IPS DF 19.7 (cell line): ENCODE measurements at places on chromosomes 12 and 14.

DNA sequence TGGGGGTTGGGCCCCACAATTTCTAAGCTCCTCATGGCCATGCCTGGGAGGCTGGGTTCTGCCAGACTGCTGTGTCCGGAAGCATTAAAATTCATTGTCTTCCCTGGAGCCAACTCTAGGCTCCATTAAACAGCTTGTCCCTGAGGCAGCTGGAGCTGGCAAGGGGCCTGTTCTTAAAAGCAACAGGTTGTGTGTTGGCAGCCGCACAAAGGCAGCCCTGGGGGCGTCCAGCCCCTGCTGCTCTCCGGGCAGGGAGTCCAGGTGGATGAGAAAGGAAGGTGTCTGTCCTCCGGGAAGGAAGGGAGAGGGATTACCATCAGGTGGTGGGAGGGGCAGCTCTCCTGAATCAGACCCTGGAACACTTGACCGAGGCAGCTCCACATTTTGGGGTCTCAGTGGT, 98.9 kb downstream of the CHST11 start:
- DNase-seq = no peak

DNA sequence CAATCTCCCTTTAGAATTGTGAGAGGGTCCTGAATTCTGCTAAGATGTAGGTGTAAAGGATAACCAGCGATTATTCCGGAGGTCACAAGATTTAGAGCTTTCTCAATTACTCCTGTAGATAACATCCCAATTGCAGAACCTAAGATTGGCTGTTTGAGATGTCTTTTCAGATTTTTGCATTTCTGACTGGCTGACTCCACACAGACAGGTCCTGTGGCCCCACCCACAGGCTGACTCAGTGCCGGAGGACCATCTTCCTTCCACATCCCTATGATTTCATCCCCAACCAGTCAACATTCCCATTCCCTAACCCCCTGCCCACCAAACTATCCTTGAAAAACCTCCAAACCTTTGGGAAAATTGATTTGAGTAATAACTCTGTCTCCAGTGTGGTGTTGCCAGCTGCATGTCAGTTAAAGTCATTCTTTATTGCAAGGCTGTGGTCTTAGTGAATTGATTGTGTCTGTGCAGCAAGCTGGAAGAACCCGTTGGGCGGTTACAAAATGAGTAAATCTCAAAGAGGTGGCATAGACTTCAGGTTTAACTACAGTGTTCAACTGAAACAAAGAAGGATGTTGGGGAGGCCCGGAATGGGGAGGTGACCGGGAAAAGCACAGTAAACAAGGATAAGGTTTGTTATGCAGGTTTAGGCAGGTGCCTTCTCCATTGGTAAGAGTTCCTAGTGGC, 10.6 kb downstream of the FNTB start:
- no peak for DNase-seq

GRCh38 chr12:93563807-93564538, 8.5 kb upstream of the SOCS2 start:
- DNase-seq = no peak

DNA sequence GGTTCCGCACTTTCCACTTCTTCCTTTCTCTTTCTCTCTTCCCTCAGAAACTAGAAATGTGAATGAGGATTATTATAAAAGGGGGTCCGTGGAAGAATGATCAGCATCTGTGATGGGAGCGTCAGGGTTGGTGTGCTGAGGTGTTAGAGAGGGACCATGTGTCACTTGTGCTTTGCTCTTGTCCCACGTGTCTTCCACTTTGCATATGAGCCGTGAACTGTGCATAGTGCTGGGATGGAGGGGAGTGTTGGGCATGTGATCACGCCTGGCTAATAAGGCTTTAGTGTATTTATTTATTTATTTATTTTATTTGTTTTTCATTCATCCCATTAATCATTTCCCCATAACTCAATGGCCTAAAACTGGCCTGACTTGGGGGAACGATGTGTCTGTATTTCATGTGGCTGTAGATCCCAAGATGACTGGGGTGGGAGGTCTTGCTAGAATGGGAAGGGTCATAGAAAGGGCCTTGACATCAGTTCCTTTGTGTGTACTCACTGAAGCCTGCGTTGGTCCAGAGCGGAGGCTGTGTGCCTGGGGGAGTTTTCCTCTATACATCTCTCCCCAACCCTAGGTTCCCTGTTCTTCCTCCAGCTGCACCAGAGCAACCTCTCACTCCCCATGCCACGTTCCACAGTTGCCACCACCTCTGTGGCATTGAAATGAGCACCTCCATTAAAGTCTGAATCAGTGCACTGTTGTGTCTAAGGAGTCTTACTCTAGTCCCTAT, 4.6 kb upstream of the ATN1 start:
- DNase-seq = no peak

- DNase-seq = no peak
Measured at GRCh38 chr14:61469781-61470180, 148.4 kb downstream of the PRKCH start.

- DNase-seq = no peak
Measured at GRCh38 chr12:132700212-132700822, 10.3 kb upstream of the PGAM5 start.

DNA sequence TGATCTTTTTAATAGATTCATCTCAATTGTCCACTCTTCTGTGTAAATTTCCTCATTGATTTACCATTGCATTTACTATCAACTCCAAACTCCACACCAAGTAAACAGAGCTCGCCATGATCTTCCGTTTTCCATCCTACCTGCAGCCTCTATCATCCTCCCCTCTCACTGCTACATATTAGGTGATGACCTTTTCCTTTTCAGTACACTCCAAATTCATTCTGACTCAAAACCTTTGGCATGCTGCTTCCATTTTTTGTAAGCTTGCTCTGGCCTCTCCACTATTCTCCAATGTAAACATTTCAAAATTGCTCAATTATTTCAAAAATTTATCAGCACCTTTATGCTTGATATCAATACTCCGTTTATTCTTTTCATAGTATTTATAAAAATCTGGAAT, 40.2 kb upstream of the PZP start:
- DNase-seq = no peak

DNA sequence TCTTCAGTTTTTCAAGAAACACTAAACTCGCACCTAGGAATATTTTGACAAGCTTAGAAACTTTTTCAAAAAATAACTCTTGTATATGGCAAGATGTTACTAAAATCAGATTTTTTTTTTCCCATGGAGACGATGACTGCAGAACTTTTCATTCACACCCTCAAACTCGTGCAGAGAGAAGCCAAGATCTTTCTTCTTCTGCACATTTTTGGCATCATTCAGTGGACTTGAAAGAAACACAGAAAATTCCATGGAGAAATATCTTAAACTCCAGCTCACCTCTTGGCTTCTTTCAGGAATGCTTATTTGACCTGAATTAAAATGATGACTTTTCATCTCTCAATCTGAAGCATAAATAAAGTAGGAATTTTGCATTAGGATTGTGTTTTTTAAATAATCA, 919.4 kb downstream of the NRXN3 start:
- DNase-seq = no peak

DNA sequence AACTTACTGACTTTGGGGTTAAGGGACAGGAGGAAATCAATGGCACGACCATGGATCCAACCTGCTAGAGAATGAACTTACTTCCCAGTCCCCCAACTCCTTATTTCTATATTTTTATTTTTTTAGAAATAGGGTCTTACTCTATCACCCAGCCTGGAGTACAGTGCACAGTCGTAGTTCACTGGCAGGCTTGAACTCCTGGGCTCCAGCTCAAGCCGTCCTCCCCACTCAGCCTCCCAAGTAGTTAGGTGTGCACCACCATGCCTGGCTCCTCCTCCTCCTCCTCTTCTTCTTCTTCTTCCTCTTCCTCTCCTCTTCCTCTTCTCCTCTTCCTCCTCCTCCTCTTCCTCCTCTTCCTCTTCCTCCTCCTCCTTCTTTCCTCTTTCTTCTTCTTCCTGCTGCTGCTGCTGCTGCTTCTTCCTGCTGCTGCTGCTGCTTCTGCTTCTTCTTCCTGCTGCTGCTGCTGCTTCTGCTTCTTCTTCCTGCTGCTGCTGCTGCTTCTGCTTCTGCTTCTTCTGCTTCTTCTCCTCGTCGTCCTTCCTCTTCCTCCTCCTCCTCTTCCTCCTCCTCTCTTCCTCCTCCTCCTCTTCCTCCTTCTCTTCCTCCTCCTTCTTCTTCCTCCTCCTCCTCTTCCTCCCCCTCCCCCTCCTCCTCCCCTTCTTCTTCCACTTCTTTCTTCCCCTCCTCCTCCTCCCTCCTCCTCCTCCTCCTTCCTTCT, 390.1 kb upstream of the RGS6 start:
- DNase-seq = no peak

DNA sequence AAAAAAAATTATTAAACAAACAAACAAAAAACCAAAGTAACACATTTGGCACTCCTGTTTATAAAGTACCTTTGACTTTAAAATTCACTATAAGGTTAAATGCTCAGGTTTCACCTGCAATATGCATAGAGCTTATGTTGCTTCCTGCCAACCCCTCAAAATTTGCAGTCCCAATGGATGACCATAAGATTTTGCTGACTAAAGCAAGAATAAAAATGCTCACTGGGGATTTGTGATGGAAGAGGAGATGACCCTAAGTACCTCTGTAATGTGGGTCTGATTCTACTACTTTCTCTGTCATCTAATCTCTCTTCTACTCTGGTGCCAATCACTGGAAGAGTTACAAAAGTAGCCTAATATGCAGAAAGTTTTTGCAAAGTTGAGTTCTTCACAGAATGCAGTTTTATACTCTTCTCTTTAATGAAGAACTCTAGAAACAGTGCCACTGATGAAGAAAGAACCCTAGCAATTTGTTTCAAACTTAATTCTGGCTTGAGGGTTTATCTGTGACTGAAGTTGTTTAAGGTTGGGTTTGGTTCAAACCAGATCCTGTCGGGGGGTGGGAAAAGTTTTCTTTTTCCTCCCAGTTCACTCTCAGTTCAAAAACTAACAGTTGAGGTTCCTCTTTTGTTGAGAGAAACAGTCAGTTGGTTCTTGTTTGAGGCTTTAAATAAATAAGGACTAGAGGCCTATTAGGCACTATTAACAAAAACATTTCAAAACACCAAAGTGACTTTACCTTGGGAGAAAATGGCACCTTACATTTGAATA, 10.9 kb downstream of the WASHC3 start:
- DNase-seq = no peak

DNA sequence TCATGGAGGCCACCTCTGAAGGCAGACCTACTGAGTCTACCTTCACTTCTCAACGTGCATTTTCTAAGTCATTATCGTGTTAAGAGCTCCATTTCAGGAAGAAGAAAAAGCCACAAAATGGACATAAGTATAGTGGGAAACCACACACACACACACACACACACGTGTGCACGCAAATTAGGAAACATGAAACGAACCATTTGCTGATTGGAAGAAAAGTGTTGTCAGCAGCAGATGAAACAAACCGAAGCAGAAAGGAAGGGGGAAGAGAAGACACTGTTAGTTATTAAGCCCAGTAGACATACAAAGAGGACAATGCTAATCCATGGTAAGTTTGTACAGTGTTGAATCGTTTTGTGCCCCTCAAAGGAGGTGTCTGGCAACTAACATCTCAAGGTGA, 9.9 kb upstream of the VPS33A start:
- DNase-seq = no peak

GRCh38 chr12:59861635-59862034, 265.8 kb downstream of the SLC16A7 start:
- DNase-seq = no peak

DNA sequence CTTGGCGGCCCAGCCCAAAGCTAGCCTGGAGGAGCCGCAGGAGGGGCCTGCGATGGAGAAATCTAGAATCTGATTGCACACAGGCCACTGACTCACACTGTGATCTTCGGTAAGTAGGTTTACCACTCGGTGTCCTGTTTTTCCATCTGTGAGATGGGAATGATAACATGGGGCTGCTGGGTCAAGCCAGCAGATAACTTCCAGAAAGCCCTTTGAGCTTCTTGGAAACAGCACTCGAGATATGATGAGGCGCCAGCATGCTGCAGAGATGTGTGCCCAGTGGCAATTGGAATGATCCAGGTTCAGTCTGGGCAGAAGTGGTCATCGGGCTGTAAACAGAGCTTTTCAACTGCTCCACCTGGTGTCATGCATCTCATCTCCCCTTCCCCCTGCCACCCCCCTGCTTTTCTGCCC, 771.3 kb upstream of the TBX3 start:
- no peak for DNase-seq

DNA sequence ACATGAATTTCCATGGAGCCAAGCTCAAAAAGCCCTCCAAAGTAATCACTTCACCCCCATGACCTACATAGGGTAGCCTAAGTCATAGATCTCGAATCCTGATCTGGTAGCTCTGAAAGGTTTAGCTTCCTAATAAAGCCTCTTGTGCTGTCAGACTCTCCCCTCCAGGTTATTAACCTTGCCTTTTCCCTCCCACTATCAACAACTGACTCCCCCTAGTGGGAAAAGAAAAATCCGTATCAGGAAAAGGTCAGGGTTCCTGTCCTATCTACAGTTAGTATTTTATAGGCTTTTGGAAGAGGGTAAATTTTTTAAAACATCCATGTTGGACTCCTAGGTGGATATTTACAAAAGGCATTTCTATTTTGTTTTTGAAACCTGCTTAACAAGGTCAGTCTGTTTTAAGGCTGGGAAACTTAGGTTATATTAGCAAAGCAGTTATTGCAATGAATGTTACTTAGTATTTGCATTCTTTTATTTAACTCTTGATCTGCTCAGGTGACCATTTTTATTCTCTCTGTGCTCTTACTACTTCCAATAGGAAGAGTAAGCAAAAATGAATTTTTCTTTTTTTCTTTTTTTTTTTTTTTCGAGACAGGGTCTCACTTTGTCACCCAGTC, 8.0 kb downstream of the YY1 start:
- no peak for DNase-seq

GRCh38 chr14:103122585-103122946, 695 bp upstream of the TNFAIP2 start:
- no peak for DNase-seq

GRCh38 chr12:131923260-131923659, 5.8 kb upstream of the PUS1 start:
- DNase-seq = no peak

DNA sequence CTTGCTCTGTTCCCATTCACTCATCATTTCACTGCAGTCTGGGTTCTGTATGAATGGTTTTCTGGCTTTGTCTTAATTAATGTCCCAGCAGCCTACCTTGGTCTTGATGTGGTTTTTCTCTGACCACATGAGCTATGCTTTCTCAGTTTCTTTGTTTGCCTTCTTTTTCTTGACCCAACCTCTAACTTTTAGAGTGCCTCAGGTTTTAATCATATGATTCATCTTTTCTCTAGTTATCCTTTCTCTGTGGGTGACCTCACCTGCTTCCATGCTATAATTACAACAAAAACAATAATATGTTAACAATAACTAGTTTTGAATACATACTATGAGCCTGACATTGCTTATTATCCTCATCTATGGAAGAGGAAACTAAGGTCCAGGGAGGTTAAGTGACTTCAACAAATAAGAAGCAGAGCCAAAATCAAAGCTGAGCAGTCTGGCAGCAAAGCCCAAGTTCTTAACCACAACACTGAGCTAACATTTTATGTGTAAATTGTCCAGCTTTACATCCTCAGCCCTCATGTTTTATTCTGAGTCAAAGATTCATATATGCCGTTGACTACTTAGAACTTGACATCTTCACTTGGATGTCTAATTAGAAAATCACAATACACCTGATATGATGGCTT, 4.7 kb upstream of the EPYC start:
- no peak for DNase-seq

DNA sequence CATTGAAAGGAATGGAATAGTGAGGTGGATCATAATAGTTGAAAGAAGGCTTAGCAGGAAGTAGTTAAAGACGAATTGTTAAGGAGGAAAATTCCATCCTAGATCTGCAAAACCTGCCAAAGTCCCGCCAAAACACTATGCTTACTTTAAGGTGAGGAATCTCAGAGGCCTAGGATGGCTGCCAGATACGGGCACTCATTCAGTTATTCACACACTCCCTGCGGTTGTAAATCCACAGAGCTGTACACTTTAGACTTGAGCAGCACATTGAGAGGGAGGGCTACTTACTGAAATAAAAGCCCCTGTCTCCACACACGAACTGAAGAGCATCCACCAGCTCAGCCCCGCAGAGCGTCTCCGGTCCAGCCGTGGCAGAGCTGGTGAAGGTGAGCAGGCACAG, 5.0 kb downstream of the IGF1 start:
- no peak for DNase-seq
